ENCODE measurements at places on chromosomes 11 and 22.

DNA sequence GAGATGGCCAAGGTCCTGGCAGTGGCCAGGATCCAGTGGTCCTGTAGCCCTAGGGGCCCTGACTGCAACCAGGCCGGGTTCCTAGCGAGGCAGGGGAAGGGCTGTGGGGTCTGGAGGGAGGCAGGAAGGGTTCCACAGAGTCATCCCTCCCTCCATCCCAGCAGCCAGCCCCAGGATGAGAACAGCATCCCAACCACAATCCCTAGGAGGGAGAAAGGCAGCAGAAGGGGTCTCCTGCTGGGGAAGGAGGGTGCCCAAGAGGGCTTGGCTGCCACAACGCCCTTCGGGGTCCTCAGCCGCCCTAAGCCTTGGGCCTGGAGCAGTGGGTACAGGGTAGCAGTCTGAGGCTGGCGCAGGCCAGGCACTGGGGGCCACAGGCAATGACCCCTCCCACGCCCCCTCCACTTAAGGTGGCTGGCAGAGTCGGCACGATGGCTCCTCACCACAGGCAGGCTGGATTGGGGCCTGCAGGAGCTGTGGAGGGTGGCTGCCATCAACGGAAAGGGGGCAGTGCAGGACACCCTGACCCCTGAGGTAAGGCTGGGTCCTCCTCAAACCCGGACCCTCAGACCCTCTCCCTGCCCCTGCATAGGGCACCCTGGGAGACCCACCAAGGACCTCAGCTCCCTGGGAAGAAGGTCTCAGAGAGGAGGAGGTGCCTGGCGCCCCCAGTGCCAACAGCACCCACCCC lies 7.2 kb downstream of the SLC22A12 start:
- no peak for DNase-seq

- DNase-seq, result peak; percentile 85
These were observed 12.5 kb upstream of the APOL5 start for GRCh38 chr22:35705141-35705540.

GRCh38 chr11:67492069-67492727 lies 9.4 kb downstream of the AIP start:
- no peak for DNase-seq

- peak; percentile 49 for DNase-seq
These were observed 7.5 kb downstream of the DPAGT1 start for GRCh38 chr11:119093942-119094815.

GRCh38 chr11:109808569-109808968 lies 284.6 kb upstream of the ZC3H12C start:
- DNase-seq, result no peak

DNA sequence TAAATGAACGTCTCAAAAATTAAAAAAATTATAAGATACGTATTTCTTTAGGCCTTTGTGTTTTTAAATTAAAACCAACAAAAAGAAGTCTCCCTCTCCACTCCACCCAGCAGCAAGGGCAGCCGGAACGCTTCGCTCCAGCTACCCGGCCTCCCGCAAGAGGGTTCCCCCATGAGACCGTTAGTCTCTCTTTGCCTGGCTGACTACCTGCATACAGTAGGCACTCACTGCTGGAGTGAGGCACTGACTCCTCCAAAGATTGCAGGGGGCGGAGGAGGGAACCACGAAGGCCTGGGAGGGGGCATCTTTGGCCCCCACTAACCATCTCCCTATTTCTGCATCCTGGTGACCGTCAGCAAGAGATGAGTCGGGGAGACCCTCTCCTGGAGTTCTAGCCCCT lies 10.1 kb downstream of the CBX6 start:
- no peak for DNase-seq

DNA sequence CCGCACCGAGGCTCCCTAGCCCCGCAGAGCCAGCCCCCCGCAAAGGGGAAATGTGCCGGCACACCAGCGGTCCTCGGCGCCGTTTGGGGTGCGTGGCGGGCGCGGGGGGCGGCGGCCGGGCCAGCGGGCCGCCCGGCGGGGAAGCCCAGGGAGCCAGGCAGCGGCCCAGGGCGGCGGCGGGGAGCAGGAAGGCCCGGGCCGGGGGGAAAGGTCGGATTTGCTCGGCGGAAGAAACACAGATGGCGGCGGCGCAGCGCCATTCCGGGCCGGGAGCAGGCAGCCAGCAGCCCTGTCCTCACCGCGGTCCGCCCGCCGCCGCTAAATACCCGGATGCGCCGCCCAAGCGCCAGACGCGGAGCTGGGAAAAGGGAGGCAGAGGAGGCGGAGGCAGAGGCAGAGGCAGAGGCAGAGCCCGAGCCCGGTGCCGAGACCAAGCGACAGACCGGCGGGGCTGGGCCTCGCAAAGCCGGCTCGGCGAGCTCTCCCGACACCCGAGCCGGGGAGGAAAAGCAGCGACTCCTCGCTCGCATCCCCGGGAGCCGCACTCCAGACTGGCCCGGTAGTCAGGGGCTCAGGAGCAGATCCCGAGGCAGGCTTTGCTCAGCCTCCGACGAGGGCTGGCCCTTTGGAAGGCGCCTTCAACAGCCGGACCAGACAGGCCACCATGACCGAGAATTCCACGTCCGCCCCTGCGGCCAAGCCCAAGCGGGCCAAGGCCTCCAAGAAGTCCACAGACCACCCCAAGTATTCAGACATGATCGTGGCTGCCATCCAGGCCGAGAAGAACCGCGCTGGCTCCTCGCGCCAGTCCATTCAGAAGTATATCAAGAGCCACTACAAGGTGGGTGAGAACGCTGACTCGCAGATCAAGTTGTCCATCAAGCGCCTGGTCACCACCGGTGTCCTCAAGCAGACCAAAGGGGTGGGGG lies 2.6 kb upstream of the GCAT start:
- peak; percentile 85 for DNase-seq

DNA sequence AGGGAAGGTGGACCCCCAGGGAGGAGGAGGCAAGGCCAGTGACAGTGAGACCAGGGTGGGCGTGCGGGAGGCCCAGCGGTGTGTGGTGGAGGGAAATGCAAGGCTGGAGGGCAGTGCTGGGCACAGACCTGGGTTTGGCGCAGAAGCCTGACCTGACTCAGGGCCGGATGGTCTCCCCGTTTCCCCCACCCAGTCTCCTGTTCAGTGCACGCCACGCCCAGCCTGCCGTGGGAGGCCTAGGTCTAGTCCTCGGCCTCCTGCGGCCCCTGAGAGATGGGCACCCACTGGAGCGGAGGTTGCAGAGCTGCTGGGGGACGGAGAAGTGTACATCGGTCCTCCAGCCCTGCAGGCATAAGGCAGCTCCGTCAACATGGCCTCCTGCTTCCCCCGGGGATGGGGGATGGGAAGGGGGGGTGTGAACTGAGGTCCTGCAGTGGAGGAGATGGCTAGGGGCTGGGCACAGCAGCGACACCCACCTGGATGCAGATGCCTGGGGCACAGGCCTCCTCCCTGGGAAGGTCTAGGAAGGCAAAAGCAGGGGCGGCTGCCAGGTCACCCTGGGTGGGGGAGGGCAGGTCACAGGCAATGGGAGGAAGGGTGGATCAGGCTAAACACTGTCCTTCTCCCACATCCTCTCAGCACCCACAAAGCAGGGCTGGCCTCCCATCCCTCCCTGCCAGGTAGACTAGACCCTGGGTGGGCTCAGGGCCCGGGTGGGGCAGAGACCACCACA lies 15.9 kb downstream of the IL17REL start:
- DNase-seq, result no peak

- peak; percentile 7 for DNase-seq
These were observed 12.9 kb downstream of the RNF141 start for GRCh38 chr11:10528121-10528520.

- DNase-seq, result no peak
These were observed 792.0 kb downstream of the KCNA4 start for GRCh38 chr11:29224739-29225384.

GRCh38 chr22:24768537-24769374 lies 5.8 kb downstream of the PIWIL3 start:
- peak; percentile 59 for DNase-seq

- peak; percentile 50 for DNase-seq
These were observed 42.9 kb upstream of the PRR5 start for GRCh38 chr22:44659140-44659539.
